CD4-positive, alpha-beta T cell treated with Interferon alpha-2 for 1 hour (primary cell): ENCODE measurements at places on chromosomes 12 and 14.

DNA sequence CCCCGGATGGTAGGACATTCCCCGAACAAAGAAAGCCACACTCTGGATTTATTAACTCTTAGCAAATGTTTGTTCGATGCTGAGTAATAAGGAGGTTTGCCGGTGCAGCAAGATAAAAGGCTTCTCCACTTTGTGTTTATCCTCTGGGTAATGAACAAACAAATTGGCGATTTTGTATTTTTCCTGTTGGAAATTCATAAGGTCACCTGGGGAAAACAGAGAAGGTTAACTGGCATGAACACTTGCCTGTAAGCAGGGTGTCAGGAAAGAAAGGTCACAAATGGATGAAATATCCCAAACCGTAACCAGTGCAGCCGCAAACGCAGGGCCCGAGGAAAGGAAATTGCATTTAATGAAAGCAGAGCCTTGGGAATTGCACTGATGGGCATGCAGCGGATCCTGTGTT lies 132.8 kb downstream of the RMST start:
- no peak for DNase-seq

DNA sequence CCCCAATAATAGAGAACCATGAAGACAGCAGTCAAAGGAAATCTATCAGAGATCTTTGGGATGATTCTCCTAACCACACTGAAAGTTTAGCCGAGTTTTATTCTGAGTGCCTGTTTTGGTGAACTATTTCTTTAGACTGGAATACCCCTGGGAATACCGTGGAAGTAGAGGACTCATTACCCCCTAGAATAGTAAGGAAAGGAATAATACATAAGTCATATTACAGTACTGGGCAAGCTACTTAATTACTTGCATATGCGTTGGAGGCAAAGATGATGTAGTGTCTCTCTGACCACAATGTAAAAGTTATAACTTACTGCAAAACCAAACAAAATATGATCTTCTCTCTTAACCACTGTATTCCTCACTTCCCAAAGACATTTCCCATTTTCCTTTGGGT lies 25.5 kb downstream of the ZC2HC1C start:
- DNase-seq, result no peak

GRCh38 chr14:92702441-92702918 lies 45.9 kb downstream of the LGMN start:
- DNase-seq, result no peak

DNA sequence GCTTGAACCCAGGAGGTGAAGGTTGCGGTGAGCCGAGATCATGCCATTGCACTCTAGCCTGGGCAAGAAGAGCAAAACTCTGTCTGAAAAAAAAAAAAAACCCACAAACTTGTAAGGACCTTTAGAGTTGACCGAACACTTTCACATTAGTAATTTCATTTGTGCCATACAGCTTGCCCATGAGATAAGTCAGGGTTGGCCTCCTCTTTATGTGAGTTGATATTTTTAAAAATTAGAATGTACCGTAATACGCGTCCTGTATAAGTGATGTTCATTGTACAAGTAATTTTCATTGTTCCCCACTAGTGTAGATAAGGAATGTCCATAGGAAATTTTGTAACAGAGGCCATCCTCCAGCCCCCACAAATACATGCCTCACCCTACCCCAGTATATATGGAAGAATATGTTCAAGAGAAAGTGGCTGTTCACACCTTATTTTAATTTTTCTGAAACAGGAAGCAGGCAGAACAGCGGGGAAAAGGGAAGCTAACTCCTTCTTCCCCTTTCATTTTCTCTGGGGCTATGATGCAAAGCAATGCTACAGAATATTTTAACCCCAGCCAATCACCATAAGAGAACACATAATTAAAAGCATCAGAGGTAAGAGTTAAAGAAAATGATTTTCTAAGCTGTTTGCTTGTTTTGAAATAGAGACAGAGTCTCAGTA lies 31.9 kb upstream of the HIF1A start:
- peak; percentile 52 for DNase-seq

DNA sequence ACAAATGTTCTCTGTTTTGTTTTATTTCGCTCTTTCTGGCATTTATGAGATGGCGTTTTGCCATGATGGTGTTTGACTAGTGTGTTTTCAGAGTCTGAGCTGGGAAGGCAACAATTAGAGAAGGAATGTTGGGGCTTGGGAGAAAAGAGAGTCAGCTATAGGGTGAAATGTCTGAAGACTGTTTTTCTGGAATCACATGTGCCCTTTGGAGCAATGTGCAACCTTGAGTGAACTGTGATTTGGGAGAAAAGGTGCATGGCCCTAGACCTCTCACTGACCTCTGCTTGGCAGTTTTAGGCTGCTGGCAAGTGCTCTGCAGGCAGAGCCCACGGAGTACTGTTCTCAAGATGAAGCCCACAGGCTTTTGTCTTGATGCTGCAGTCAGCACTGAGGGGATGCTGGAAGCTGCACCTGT lies 379.9 kb upstream of the PDE3A start:
- DNase-seq, result no peak

- DNase-seq, result no peak
Observed at GRCh38 chr12:115402443-115403180, 718.6 kb upstream of the TBX3 start.

DNA sequence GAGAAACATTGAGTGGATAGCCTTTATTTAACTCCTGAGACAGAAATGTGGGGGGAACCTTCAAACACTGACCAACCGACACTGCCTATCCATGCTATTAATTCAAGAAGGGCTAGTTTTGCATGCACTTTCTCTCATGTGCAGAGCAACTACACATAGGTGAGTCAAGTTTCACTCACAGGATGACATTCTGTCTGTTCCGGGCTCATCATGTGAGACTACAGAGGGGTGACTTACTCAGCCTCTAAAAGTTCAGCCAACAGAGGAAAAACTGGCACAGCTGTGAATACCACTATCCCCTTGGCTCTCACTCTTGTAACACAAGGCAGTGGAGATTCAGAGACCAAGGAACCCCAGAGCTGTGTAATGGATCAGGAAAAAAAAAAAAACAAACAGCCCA lies 13.3 kb downstream of the BEST3 start:
- no peak for DNase-seq

DNA sequence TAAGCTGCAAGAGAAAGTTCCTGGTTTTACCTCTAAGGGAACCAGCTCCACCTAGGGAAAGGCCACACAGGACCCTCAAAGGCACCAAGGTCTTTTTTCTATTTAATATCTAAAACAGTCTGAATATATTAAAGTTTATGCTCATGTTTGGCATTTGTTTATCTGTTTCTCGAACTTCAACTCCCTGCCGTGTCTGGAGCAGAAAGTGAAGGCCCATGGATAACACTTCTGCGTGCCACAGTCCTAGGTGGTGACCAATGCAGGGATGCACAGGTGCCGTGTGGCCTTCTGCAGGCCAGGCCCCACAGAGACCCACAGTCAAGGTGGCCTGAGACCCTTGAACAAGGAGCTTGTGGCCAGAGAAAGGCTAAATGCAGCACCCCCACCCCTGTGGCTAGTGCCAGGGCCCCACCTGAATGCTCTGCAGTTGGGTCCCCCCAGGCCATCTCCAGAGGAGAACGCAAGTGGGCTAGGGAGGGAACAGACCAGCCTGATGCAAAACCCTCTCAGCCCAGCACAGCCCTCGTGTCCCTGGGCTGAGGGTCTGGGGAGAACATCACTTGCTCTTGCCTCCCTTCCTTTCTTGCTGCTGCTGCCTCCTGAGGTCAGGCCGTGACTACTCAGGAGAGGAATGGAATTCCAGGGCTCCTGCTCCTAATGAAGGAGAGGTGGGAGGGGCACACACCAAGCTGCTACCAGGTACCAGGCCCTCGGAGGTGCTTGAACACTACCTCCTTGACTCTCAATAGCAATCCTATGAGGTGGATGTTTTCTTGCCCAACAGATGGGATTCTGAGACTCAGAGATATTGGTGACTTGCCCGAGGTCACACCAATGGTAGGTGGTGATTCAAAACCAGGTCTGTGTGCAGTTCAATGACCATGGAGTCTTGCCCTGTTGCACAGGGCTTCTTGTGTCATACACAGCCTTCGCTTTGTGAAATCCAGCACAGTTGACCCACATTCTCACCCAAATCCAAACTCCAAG lies 45.4 kb downstream of the PSMA6 start:
- no peak for DNase-seq

DNA sequence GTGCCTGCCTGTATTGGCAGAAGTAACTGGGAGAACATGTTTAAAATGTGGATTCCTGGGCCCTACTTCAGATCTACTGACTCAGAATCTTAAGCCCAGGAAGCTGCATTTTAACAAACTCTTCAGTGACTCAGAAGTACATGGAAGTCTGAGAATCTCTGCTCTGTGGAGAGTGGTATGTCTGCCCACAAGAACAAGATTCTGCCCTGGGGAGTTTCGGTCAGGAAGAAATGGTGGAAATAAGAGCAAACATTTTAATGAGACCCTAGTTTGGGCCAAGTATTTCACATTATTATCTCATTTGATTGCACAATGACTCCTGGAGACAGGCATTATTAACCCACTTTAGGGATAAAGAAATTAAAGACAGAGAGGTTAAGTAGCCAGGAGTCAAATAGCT lies 8.2 kb downstream of the ALDH1L2 start:
- no peak for DNase-seq

DNA sequence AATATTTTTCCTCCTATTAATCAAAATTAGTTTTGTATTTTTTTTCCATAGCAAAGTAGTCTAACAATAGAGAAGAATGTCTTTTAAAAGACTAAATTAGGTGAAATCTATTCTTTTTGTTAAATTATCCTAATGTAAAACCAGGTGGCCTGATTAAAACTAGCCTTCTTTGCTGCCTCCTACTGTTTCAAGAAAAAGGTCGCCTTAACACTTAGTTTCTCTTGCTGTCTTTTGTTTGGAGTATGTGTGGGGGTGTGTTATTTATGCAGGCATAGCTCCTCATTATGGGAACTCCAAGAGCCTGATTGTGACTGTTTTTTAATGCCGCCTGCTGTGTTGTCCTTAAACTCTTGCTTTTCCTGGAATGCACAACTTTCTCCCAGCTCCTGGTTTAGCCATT lies 855.3 kb downstream of the DIO2 start:
- no peak for DNase-seq

- DNase-seq, result no peak
Observed at GRCh38 chr12:120999191-121000120, 16.8 kb downstream of the C12orf43 start.

GRCh38 chr14:70753518-70753953 lies 55.8 kb downstream of the MAP3K9 start:
- no peak for DNase-seq

DNA sequence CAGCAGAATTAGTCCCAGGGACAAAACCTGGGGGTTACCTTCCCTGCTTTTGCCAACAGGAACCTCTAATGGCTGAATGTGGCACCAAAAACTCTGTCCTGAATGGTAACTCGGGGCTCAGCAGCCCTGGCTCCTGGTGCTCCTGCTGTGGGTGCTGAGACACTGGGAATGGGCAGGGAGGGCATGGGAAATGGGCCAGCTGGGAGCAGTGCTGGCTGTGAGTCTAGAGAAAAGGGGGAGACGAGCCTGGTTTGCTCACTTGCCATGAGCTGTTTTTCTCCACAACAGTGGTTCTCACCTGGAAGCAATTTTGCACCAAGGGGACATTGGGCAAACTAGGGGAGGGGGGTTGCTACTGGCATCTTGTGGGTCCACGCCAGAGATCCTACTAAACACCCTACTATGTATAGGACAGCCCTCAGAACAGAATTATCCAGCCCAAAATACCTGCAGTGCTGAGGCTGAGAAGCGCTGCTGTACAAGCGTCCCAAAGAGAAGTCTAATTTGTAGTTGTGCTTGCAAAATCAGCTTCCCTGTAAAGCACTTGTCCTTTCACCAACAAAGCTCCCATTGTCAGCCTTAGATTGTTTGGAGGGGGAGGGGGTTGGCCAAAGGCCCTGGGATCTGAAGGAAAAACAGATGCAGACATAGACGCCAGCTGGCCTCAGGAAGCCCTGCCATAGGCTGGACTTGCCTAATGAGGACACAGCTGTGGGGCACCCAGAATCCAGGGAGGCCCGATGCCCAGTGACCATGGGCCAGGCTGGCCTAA lies 3.6 kb downstream of the LRRC74A start:
- DNase-seq, result no peak

- DNase-seq, result no peak
Observed at GRCh38 chr12:26056335-26056734, 68.5 kb downstream of the BHLHE41 start.

DNA sequence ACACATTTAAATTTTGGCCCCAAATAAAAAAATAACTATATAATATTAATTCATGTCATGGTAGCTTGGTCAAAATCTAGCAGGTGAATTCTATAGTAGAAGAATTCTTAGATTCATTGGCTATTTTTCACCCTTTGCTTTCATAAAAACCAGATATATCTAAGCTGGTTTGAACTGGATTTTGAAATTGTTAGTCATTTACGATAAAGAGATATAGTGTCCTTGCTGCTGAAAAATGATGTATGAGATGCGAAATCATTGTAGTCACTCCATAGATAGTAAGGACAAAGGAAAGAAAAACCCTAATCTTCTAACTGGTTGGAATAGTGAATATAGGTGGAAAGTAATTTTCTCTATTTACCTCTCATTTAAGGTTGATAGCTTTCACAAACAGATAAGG lies 12.2 kb upstream of the HIF1A start:
- no peak for DNase-seq

GRCh38 chr12:64318605-64319004 lies 72.0 kb downstream of the C12orf56 start:
- DNase-seq, result no peak

GRCh38 chr12:115444346-115444745 lies 760.4 kb upstream of the TBX3 start:
- DNase-seq, result no peak

GRCh38 chr12:120580787-120581723 lies at the start of gene POP5:
TSS of gene POP5 (minus strand) at chr12:120581402. CDS start at chr12:120581362, 40 bp downstream.
- DNase-seq, result peak; percentile 96

DNA sequence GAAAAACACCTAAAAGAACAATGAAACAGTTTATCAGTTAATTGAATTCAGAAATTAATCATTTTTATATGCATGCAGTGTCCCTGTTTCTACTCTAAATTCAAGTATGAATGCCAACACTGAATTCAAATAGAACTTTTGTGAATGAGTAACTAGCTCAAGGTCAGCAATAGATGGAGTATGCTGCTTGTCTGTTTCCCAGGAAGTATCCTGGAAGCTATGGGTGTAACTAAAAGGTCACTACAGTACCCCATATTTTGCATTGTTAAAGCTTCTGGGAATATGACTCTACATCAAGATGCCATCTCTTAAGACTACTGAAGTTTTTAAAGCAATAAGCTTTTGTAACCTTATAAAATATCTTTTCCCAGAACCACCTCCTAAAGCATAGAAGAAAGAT lies 681.4 kb upstream of the FBXO33 start:
- no peak for DNase-seq

- DNase-seq, result no peak
Observed at GRCh38 chr12:116263844-116264243, 13.6 kb downstream of the MED13L start.

DNA sequence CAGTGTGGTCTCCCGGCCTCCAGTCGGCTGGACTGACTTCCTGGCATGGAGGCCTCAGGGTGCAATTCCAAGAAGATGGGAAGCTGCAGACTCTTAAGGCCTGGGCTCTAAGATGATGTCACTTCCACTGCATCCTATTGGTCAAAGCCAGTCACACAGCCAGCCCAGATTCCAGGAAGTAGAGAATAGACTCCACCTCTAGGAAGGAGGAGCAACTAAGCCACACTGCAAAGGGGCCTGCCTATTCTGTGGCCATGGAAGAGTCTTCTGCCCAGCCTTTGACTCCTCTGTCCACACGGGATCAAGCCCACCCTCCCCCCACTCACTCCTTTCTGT lies 103.9 kb upstream of the RFLNA start:
- no peak for DNase-seq
